Activated T-helper 17 cell treated with anti-CD3 and anti-CD28 coated beads, Interleukin-2, amount 50 U/mL, for 72 hours (primary cell): ENCODE measurements at places on chromosomes 5 and 9.
A peak's percentile ranks its signal among the peaks of the same experiment; 100 is the strongest.

DNA sequence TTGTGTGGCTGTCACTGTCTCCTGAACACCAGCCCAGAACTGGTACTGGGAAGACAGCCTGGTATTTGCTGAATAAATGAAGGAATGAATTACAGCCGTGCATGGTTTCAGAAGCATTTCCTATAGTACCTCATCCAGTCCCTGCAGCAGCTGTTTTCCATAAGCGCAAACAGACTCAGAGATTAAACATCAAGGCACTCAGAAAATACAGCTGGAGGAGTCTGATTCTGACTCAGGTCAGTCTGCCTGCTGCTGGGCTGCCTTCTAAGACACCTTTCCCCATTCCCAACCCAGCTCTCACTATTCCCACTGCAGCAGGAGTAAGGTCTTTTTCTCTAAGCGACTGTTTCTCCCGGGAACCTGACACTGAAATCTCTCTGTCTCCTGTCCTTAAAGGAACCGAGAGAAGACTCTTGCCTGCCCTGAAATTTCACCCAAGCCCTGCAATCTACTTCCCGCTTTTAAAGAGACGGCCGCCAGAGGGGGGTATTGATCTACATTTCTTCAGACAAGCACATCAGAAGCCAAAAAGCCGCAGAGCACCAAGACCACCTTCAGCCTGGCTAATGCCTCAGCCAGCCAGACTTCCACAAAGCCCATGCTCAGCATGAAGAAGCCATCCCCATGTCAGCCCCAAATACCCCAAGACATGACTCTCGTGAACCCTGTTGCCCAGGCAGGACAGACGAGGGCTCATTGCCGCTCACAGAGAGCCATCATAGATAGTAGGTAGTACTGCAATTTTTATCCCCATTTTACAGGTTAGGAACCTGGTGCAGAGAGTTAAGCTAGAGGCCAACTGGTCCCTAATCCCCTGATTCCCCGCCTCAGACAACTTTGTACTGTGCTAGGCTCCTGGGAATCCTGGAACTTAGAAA lies 5.4 kb upstream of the FOXI1 start:
- ATAC-seq = no peak

GRCh38 chr5:172820046-172820767 lies 13.8 kb upstream of the ERGIC1 start:
- peak; percentile 79 for ATAC-seq

DNA sequence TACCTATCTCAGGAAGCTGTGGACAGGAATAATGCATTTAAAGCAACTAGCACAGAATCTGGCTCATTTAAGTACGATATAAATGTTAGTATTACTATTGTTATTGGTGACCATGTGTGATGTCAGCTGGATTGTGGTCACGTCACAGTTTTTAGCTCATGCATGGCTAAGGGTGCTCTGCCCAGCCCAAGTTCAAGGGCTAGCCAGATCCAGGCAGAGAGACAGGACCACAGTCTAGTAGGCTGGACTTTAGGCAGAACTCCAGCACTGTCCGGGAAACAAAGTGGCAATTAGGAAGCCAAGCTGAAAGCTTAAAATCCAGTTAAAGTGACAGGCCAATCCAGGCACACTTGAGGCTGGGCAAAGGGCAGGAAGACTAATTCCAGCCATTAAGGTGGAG lies 273.6 kb downstream of the ADAMTSL1 start:
- ATAC-seq = no peak

DNA sequence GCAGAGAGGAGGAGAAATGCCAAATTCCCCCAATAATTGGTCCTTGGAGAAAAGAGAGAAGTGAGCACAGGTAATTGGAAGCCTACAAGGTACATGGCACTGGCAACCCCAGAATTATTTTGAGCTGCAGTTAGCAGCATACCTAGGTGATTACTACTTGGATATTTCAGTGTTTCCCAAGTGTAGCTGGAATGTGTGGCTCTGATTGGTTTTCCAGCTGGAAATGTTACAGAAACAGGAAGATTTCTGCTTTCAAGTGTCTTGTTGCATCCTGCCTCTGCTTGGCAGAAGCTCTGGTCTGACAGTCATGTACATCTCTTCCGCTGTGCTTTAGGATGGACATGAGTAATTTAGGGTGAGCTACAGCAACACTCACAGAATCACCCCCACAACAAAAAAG lies 262.1 kb downstream of the ENC1 start:
- no peak for ATAC-seq

GRCh38 chr5:82817897-82818676 lies 259.1 kb downstream of the TMEM167A start:
- peak; percentile 48 for ATAC-seq

DNA sequence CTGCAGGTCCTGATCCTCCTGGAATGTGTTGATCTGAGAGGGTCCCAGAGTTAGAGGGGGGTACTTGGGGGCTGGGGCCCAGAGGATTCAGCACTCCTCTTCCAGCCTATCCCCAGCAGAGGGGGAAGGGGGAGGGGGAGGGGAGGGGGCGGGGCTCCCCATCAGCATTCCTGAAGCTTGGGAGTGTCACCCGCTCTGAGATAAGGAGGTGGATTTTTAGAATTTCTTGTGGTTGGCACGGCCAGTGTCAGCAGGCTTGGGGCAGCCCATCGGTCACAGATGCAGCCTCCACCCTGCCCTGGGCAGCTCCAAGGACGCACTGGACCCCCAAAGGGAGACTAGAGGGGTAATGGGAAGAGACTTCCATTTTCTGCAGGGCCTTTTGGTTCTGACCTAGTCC lies 5.3 kb downstream of the FGF18 start:
- no peak for ATAC-seq

GRCh38 chr5:91114658-91115057 lies 268.5 kb downstream of the ARRDC3 start:
- ATAC-seq = no peak

GRCh38 chr5:126521130-126521529 lies 73.9 kb downstream of the ALDH7A1 start:
- ATAC-seq = no peak

DNA sequence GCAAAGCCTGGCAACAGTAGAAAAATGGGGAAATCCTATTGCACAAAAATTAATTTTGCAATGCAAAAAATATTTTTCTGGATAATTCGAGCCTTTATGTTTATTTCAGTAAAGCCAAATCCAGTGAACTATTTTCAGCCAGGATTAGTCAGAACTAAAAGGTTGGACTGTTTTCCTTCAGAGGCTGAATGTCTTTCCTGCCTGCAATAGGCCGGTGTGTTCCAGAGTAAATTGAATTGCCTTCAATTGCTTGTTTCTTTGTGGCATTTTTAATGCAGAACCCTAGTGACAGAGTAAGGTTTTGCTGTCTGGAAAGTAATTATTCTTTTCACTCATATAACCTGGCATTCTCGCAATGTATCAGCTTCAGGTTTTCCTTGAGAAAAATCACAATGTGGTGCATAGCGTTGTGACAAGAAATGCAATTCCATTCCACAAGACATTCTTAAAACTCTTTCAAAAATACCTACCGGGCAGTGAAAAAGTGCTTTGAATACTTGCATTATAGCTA lies 183.7 kb downstream of the GLIS3 start:
- no peak for ATAC-seq

DNA sequence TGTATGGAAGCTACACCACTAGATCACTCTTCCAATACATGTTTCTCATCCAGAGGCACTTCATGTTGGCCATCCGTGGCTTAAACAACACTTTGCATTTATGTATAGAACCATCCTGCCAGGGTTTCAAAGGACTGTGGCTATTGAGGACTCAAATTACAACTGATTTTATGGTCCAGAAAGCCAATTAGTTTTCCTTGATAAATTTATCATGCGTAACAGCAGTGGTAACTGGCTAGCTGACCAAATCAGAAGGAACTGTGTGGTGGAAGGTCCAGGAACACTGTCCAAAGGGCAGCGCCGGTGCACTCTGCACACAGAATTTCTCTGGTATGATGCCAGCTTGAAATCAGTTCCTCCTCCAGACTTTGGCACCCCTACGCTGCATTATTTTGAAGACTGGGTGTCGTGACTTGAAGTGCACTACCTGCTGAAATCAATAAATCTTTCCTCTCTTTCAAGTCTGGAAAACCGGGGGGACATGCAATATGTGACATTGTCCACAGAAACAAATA lies 69.3 kb upstream of the TMEM252 start:
- ATAC-seq = no peak

DNA sequence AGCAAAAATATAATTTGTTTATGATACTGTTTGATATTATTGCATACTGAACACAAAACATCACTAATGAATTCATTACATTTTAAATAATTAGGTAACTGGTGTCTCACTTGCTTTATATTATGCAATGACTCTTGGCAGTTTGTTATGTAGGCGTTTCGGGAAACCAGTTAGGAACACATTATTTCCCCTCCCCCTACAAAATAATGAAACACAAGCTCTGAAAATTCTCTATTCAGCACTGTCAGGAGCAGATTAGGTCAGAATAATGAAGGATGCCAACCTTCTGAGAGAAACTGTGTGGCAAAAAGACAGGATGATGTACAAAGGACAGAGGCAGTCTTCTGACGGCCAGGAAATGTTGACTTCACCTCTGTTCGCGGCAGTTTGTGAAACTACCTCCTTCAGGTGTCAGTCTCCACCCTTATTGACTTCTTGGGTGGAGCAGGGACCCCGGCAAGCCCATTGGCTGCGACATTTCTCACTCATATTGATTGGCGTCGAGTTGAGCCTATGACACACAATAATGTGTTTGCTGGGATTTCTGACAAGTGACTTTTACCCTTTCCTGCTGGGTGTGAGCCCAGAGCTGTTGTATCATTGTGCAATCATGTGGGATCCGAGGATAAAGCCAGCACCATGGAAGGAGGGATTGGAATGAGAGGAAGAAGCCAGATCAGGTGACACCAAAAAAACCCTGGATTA lies 33.9 kb downstream of the SH3PXD2B start:
- ATAC-seq = peak; percentile 9

DNA sequence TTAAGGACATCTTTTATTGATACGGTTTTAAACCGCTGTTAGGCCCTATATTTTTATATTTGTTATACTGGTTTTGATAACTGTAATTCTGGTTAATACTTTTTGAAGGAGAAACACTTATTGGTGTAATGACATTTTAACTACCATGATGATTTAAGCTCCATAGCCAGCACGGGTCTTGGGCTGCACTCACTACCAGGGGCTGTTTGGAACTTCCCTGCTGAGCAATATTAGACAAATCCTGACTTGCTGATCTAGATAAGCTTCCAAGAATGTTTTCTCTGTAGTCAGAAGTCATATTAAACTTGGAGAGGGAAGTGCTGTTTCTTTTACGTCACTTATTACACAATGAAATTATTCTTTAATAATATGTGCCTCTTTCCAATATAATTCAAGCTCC lies 540.0 kb upstream of the GRAMD2B start:
- no peak for ATAC-seq

DNA sequence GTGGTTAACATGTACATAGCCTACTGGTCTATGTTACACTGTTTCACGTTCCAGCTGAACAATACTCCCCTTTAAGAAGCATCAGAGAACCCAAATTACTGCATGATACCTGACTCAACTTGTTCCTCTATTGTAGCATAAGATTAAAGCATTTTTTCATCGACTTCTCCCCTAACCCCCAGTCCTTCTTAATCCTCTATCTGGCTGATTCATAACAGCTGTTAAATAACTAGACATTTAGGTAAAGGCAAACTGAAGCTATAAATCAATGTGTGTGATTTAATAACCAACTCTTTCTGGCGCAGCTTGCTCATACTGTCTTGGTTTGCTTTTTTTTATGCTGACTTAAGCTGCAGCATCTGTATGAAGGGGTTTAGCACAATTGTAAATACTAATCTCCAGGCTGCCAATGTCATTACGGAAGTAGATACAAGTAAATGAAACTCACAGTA lies 94.2 kb upstream of the MTAP start:
- peak; percentile 18 for ATAC-seq

GRCh38 chr5:109191153-109191558 lies 218.6 kb downstream of the PJA2 start:
- ATAC-seq = no peak

DNA sequence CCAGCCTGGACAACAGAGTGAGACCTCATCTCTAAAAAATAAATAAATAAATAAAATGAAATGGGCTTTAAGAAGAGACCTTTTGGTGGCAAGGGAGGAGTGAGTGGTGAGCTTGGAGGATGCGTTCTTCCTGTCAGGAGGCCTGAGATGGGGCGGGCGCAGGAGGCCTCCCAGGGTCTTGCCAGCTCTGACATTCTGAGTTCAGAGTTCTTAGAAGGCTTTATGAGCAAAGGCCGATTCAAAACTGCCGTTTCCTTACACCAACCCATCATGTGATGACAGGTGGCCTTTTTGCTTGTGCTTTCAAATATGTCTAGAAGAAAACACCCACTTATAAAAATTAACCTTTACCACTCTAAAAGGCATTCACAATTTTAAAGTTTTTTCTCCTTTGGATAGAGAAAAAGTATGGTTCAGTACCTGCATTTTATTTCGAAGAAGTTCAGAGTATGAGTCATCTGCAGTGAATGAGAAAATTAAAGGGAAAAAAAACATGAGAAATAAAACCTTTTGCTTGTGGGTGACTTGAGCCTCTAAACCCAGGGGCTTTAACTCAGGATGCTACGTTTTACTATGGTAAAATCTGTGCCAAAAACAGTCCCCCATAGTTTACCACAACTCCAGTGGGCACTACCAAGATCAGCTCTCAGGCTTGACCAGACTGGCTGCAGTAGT lies 157.4 kb upstream of the OTULINL start:
- ATAC-seq = peak; percentile 83

DNA sequence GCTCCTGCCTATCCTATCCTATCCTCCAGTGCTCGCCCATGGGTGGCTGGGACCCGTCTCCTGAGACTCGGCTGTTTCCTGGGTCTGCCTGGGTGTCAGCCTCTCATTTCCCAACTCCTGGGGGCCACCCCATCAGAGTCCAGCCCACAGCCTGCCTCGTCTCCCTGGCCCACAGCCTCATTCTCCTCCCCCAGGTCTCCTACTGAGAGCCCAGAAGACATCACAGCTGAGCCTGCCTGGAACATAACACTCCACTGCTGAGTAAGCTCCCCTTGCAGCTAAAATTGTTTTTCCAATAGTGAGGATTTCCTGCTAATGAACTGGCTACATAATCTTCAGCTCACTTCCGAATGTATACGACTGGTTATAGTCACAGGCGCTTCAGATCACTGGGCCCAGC lies 95.3 kb downstream of the TTLL11 start:
- ATAC-seq = no peak

- ATAC-seq = peak; percentile 81
These were observed 69.4 kb downstream of the KLHL3 start for GRCh38 chr5:137666461-137666850.

DNA sequence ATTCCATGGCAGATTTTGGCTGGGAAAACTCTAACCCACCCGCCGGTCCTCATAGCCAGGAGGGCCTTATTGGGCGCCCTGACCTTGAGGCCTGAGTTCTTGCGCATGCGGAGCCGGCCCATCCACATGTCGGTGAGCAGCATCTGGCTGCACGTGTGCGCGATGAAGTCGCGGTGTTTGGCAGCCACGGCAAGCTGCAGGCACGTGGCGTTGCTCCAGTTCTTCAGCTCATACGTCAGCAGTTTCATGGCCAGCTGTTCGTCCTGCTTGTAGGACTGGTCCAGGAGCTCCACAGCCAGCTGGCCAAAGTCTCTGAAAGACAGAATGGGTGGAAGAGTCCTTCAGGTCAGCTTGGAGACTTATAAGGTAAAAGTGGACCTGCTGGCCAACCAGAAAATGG lies 204.3 kb upstream of the KLF9 start:
- ATAC-seq = no peak

GRCh38 chr5:69046375-69046957 lies 47.3 kb upstream of the SLC30A5 start:
- no peak for ATAC-seq

- ATAC-seq = no peak
These were observed 82.7 kb downstream of the ITGA1 start for GRCh38 chr5:52870448-52870847.

GRCh38 chr9:93041108-93041802 lies 17.2 kb upstream of the SUSD3 start:
- ATAC-seq = peak; percentile 66
